Stimulated activated CD4-positive, alpha-beta T cell treated with anti-CD3 and anti-CD28 coated beads, Interleukin-2, amount 100 ng/mL, for 24 hours (primary cell): ENCODE measurements at places on chromosomes 1 and 21.

DNA sequence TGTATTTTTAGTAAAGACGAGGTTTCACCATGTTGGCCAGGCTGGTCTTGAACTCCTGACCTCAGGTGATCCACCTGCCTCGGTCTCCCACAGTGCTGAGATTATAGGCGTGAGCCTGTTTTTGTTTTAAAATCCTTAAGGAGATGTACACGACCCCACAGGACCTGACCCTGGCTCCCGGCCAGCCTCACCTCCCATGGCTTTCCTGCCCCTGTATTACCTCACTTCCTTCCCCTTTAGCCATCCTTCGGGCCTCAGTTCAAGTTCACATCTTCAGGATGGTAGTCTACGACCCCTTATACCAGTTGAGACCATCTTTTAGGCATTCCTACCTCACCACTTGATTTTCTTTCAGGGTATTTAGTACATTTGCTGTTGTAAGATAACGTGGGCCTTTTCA is 36.3 kb downstream of the TCP10L start:
- no peak for DNase-seq

DNA sequence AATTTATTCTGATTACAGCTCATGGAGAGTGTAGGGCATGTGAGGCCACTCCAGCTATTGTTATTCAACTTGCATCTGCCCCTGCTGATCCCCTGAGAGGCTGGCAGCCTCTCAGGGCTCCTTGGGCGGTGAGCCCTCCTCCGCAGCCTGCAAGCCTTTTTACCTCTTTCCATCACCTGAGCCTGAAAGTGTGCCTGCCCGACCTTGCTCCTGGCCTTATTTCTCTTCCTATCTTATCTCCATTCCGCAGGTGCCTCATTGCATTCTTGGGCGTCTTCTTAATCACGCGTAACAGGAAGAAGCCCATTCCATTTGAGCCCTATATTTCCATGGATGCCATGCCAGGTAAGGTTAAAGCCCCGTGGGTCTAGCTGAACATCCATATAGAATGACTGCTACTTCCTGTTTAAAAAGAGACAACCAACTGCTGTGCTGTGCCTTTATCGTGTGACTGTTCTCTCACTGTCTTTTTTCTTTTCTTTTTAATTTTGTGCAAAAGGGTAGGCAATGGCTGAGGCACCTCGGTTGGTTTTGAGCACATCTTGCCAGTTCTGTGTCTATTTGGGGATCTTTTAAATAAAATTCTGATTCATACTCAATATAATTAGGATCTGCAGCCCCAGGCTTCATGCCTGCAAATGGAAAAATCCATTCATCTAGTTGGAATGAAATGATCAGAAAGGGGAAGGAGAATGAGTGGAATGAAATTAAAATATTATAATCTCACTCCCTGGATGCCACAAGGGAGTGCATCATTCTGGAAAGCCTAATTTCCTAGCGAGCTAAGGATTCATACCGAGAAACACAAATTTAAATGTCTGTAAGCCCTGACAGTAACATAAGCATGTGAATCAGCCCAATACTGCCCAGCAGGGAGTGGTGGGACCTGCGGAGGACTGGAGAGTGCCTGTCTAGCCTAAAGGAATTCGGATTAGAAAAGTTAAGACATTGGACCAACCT is 38.6 kb upstream of the RCAN3 start:
- DNase-seq, result no peak

DNA sequence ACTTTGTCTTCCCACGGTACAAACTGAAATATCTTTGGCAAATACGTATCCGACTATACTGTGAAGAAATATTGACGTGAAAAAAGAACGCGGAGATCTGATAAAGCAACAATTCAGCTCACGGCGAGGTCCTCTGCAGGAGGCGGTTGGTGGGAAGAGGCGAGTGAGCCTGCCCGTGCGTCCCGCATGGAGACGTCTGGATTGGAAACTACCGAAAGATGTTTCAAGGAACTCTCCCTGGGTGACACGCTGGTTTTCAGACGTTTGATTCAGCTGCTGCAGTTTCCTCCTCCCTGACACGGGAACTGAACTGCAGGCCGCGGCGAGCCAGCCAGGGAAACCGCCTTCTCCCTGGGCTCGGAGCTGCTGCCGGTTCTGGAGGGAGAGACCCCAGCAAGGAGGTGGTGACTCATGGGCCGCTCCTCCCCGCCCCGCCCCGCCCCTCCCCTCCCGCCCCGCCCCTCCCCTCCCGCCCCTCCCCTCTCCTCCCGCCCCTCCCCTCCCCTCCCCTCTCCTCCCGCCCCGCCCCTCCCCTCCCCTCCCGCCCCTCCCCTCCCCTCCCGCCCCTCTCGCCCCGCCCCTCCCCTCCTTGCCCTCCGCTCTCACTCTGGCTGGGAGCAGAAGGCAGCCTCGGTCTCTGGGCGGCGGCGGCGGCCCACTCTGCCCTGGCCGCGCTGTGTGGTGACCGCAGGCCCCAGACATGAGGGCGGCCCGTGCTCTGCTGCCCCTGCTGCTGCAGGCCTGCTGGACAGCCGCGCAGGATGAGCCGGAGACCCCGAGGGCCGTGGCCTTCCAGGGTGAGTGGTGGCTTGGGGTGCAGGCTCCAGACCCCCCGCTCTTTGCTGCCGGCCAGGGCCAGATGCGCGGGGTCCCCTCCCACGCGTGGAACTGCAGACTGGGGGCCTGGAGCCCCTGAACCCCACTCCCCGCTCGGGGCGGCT is at the start of gene COL6A1:
TSS of gene COL6A1 (plus strand) at position 620 of the 941 bp plus-strand sequence. CDS start at position 701, 81 bp downstream.
- peak; percentile 53 for DNase-seq

GRCh38 chr1:247639381-247639981 is 34.1 kb downstream of the OR2G3 start:
- DNase-seq, result peak; percentile 64

DNA sequence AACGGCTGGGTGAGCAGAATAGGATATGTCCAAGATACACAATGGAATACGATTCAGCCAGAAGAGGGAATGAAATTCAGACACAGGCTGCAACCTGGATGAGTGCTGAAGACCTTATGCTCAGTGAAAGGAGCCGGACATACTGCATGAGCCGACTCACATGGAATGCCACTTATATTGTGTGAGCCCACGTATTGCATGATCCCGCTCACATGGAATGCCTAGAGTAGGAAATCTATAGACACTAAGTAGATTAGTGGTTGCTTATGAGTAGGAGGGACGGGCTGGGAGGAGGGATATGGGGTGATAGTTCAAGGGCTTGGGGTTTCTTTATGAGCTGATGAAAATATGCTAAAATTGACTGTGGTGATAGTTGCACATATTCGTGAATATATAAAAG is 26.8 kb downstream of the TMPRSS2 start:
- no peak for DNase-seq
